Type B pancreatic cell (in vitro differentiated cells): ENCODE measurements at places on chromosomes 1 and 21.
A peak's percentile ranks its signal among the peaks of the same experiment; 100 is the strongest.

DNA sequence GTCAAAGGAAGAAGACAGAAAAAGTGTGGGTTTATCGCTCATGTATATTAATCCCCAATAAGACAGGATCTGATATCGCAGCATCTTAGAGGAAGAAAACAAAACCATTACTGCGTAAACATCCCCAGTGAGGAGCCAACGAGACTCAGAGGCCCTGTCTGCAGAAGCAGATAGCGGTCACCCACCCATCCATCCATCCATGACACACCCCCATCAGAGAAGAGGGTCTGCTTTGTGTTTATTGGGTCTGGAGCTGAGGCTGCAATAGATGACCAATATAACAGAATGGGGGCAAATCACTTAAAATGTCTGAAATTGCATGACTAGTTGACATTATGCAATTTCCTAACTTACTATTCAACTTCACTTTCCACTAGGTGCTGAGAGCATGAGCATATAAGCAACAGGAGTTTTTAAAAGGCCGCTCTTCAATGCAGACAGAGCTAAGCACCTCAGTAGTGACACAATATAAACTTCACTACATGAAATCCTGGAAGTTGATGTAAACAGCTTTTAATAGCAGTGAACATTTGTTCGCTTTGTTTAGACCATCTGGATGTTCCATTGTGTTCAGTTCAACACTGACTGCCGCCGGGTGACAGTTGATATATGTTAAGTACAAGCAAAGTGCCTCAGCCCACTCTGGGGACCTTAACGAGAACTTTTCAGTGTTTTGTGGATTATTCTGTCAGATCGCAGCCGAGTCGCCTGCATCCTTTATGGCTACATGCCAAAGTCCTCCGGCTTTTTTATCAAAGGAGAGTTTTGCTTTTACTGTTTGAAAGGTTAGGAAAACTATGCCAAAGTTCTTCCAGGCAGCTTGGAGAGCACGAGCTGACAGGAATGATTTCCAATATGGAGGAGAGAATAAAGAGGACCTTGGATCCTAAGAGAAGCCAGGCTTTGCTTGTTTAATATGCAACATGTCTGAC, 167.5 kb downstream of the ZNF281 start:
- no peak for DNase-seq
- H3K27ac ChIP-seq: peak overlapping the region; percentile 57
- H3K36me3 ChIP-seq: no peaks in the 10 kb centered on the region

DNA sequence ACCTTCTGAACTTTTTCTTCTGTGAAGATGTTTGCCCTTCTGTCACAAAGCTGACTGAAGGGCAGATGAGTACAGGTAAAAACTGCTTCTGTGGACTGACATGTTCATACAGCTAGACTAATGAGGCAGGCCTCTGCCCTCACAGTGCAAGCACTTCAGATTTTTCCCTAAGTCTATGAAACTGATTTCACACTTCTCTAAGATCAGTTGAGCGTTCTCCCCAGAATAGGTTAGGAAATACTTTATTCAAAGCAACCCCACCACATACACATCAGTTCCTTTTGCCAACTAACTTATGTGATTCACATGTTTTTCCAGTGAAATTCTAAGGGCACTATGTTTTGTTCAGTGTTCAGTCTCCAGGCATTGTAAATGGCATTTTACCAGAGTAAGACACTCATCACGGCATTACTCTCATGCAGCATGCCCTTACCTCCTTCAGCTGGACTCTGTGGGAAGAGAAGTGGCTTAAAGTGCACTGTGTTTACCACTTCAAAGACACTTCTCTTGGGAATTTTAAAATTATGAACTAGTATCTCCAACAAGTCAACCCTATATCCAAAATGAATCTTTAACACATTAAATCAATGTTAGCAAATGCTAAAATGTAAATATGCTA, 5.4 kb upstream of the PSMG1 start:
- DNase-seq: no peak
- no peaks in the 10 kb centered on the region for H3K36me3 ChIP-seq
- H3K27me3 ChIP-seq: no peaks in the 10 kb centered on the region
- peaks cover 31% of the 10 kb centered on the region for H3K4me1 ChIP-seq

GRCh38 chr1:113519556-113519955, 129.2 kb downstream of the MAGI3 start:
- H3K4me1 ChIP-seq: no peaks in the 10 kb centered on the region
- peaks cover 7% of the 10 kb centered on the region for H3K36me3 ChIP-seq
- H3K27ac ChIP-seq: no peak overlapping the region
- no peak overlapping the region for H3K4me3 ChIP-seq
- no peaks in the 10 kb centered on the region for H3K27me3 ChIP-seq
- DNase-seq: no peak

DNA sequence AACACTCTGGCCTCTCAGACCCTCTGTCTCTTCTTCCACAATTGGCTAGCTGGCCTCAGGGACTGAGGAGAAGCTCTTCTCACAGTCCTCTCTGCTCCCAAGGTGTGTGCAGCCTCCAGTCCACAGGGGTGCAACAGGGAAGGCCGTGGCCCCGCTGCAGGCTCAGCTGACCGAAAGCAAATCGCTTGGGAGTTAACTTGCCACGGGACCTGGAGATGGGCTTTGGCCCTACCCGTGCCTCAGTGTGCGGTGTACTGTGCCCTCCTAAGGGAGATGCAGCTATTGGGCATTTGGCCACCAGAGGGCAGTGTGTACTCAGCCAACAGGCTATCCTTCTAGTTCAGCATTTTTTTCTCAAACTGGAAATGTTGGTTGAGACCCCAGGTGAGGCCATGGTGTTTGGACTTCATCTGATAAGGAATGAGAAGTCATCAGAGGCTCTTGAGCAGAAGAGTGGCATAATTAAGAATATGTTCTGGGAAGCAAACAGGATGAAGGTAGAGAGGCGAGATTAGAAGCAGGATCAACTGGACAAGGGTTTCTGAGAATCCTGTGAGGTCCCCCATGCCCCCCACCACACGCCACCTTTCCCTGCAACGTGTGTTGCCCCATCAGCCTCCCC, 42.5 kb upstream of the TMEM125 start:
- H3K27me3 ChIP-seq: peaks cover 5% of the 10 kb centered on the region
- DNase-seq: peak; percentile 89
- H3K36me3 ChIP-seq: no peaks in the 10 kb centered on the region
- peak overlapping the region; percentile 25 for H3K27ac ChIP-seq
- H3K4me1 ChIP-seq: peaks cover 16% of the 10 kb centered on the region

GRCh38 chr1:3599286-3599811, 12.0 kb downstream of the MEGF6 start:
- peaks cover 12% of the 10 kb centered on the region for H3K4me1 ChIP-seq
- H3K4me3 ChIP-seq: no peak overlapping the region
- H3K36me3 ChIP-seq: no peaks in the 10 kb centered on the region
- H3K27ac ChIP-seq: no peak overlapping the region

DNA sequence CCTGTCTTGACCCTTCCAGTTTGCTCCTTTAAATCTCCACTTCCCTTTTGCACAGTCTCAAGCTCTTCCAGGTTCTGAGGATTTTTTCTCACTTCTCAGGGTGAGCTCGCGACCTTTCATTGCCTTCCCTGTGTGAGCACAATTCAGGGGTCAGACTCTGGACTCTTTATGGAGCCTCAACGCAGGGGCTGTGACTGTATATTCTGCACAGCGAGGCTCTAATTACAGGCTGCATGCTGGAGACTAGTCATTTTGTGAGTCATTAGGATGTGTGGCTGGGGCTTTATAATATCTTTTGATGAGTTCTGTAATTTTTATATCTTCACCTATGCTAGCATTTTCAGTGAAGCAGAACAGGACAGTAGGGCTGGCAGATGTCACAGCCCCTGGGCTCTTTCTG, 270.7 kb downstream of the KAZN start:
- no peak overlapping the region for H3K4me3 ChIP-seq
- H3K4me1 ChIP-seq: peaks cover 18% of the 10 kb centered on the region
- DNase-seq: no peak
- no peaks in the 10 kb centered on the region for H3K36me3 ChIP-seq
- no peaks in the 10 kb centered on the region for H3K27me3 ChIP-seq
- no peak overlapping the region for H3K27ac ChIP-seq

GRCh38 chr1:247561711-247562110, 12.8 kb downstream of the GCSAML start:
- no peak overlapping the region for H3K27ac ChIP-seq
- DNase-seq: no peak
- no peaks in the 10 kb centered on the region for H3K27me3 ChIP-seq
- no peaks in the 10 kb centered on the region for H3K36me3 ChIP-seq

- peaks cover 20% of the 10 kb centered on the region for H3K27me3 ChIP-seq
- DNase-seq: no peak
- no peak overlapping the region for H3K4me3 ChIP-seq
- H3K36me3 ChIP-seq: no peaks in the 10 kb centered on the region
Measured at GRCh38 chr1:205976708-205977401, 26.3 kb downstream of the RAB7B start.

- H3K36me3 ChIP-seq: peaks cover 34% of the 10 kb centered on the region
- DNase-seq: no peak
- H3K27ac ChIP-seq: no peak overlapping the region
- H3K4me1 ChIP-seq: peaks cover 6% of the 10 kb centered on the region
- H3K4me3 ChIP-seq: peak overlapping the region; percentile 96
Measured at GRCh38 chr1:93081716-93082115, 2.6 kb downstream of the MTF2 start.

DNA sequence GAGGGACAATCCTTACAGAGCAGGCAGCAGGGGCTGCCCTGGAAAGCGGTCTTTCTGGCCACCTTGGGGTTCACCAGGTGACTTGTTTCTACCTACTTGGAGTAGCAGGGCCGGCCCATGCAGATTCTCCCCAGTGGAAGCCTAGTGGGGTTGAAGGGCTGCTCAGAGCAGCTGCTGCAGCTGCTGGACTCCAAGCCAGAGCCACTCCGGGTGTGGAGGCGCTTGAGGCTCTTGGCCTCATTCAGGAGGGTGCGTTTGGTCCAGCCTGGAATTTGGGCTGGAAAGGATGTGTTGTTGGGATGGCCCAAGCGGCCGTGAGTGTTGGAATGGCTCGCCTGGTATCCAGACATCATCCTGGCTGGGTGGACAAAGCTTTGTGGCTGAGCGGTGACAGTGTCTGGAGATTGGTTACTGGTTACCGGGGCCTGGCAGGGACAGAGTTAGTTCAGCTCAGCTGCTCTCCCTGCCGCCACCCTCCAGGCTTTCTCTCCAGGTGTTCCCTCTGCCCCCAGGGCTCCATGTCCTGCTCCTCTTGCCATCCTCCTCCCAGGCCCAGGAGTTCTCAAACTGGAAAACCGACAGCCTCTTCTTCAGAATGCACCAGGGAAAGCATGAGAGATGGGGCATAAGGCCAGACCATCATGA, 14.2 kb upstream of the HSPG2 start:
- no peak overlapping the region for H3K27ac ChIP-seq
- H3K27me3 ChIP-seq: no peaks in the 10 kb centered on the region
- no peaks in the 10 kb centered on the region for H3K36me3 ChIP-seq
- no peaks in the 10 kb centered on the region for H3K4me1 ChIP-seq

GRCh38 chr1:157238585-157238984, 100.4 kb upstream of the ETV3 start:
- no peaks in the 10 kb centered on the region for H3K36me3 ChIP-seq
- peak overlapping the region; percentile 51 for H3K27ac ChIP-seq
- H3K4me1 ChIP-seq: peaks cover 51% of the 10 kb centered on the region
- DNase-seq: no peak
- H3K27me3 ChIP-seq: no peaks in the 10 kb centered on the region

DNA sequence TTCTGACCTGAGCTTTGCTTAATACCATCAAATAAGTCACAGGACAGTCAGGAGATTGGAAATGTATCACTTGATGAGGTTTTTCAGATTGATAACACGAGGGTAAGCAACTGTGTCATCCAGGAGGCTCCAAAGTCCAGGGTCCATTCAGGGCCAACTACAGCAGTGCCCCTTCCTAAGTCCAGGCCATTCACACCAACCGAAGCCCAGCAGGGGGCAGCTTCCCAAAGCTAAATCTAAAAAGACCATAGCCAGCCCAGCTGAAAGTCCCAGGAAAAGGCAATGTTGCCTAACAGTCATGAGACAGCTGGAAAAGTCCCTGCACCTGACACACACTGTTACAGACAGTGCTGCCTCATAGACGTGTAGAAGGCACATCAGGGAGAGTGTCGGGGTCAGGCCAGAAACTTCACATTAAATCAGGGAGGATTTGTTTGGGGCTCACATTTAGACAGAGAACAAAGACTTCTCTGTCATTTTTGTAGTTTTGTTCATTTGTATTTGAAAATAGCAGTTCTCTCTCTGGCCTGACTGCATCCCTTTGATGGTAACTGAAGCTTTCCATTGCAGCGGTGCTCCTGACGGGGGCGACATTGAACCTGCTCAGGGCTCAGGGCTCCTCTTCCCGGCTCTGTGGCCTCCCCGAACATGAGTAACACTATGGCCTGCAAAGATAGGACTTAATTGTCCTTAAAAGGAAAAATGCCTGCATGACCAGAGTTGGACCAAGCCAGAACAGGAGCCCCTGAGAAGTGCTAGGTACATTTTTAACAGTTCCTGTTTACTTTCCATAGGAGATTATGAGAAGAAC, 200.4 kb downstream of the NRIP1 start:
- H3K27me3 ChIP-seq: no peaks in the 10 kb centered on the region
- H3K36me3 ChIP-seq: peaks cover 6% of the 10 kb centered on the region
- no peak overlapping the region for H3K4me3 ChIP-seq
- H3K4me1 ChIP-seq: peaks cover 45% of the 10 kb centered on the region
- DNase-seq: no peak
- H3K27ac ChIP-seq: peak overlapping the region; percentile 79

- H3K36me3 ChIP-seq: no peaks in the 10 kb centered on the region
- H3K27me3 ChIP-seq: no peaks in the 10 kb centered on the region
- H3K4me1 ChIP-seq: peaks cover 14% of the 10 kb centered on the region
- DNase-seq: no peak
Measured at GRCh38 chr1:55962472-55962871, 616.9 kb downstream of the PLPP3 start.

DNA sequence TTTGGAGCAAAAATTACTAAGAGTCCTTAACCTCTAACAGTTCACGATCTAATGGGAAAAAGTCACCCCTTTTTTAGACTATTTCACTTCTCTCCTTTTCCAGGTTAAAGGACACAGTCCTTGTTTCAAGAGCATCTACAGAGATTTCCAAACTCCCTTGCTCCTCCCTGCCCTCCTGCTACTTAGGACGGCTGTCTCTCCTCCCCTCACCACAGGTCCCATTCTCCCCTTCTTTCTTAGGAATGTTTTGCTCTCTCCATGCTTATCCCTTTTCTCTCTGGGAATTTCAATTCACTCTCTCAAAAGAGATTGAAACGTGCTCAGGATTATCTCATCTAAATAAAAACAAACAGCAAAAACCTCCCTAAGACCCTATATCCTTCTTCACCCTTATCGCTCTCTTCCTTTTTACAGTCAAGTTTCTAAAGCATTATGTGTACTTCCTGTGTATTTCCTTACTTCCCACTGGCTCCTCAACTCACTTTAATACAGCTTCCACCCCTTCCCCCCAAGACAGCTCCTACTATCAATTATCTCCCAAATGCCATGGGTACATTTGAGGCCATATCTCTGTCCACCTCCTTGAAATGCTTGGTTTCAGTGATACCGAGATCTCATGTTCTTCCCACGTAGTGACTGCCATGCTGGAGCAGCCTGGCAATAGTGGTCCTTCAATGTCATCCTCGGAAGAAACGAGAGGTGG, 43.2 kb upstream of the ZNF281 start:
- no peak overlapping the region for H3K27ac ChIP-seq
- peaks cover 5% of the 10 kb centered on the region for H3K27me3 ChIP-seq
- H3K4me3 ChIP-seq: no peak overlapping the region
- peaks cover 11% of the 10 kb centered on the region for H3K4me1 ChIP-seq
- DNase-seq: no peak
